ENCODE measurements at places on chromosomes 3 and 15.
A peak's percentile ranks its signal among the peaks of the same experiment; 100 is the strongest.

- DNase-seq, result no peak
These were observed 63.7 kb downstream of the GPR176 start for GRCh38 chr15:39856357-39856756.

DNA sequence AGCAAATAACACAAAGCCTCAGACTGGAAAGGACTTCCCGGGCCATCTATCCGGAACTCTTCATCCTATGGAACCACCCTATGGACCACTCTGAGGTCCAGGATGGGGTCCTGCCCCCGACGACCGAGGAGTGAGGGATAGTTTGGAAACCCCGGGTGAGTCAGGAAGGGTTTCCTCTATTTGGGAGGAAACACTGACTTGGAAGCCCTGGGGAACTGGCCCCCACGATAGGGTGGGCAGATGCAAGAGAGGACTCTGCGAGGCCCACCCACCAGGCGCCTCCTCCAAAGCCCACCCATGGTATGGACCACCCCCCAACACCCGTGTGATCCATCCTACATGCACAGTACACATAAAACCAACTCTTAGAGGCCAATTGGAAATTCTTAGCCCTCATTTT is 69.4 kb downstream of the CPN2 start:
- DNase-seq, result no peak

DNA sequence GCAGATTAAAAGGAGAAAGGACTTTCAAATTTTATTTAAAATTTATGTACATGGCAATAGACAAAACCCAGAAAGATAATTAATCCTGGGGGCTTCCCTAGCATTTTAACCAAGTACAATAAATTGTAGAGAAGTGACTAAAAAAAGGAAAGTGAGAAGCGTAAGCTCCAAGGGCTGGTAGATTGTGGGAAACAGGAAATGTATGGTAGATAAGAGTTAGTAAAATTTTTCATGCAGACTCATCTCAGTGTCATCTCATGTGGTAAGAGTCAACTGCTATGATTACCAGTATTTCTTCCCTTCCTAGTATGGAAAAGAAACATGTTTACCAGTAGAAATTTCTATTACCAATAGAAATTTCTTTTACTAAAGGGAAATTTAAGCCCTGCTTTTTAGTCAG is 464.3 kb upstream of the AGTR1 start:
- DNase-seq, result peak; percentile 85

- DNase-seq, result no peak
These were observed 8.6 kb downstream of the ATP13A4 start for GRCh38 chr3:193546129-193546528.

- DNase-seq, result no peak
These were observed 28.6 kb downstream of the TFDP2 start for GRCh38 chr3:142120707-142121106.

- no peak for DNase-seq
These were observed 120.1 kb downstream of the VGLL4 start for GRCh38 chr3:11523572-11524101.
